ENCODE measurements at places on chromosomes 7 and 10. TPM values are rescaled to one million over a fixed set of nuclear protein-coding genes. Genes with fewer than 3 reads are reported as not detected.

IL15RA gene
- total RNA-seq = 1.5 TPM

EPO gene
- not detected for total RNA-seq

MMP21 gene
- total RNA-seq = not detected

WDFY4 gene
- not detected for total RNA-seq

PRKCQ gene
- 0.55 TPM for total RNA-seq

OR2A1 gene
- total RNA-seq = under 0.01 TPM

MYO3A gene
- total RNA-seq = not detected

MPP7 gene
- 0.59 TPM for total RNA-seq

ANAPC16 gene
- 47.2 TPM for total RNA-seq

BMPER gene
- 34.0 TPM for total RNA-seq

SPDYE16 gene
- not detected for total RNA-seq

AKR1C4 gene
- not detected for total RNA-seq

TUBAL3 gene
- total RNA-seq = not detected

CUZD1 gene
- total RNA-seq = 0.30 TPM

CYP3A7 gene
- total RNA-seq = 0.30 TPM

R3HCC1L gene
- total RNA-seq = 14.3 TPM

SPDYE2B gene
- not detected for total RNA-seq
